ENCODE measurements at places on chromosomes 1 and 21.

- DNase-seq: no peak
Measured at GRCh38 chr1:5566924-5567323, 425.3 kb downstream of the NPHP4 start.

DNA sequence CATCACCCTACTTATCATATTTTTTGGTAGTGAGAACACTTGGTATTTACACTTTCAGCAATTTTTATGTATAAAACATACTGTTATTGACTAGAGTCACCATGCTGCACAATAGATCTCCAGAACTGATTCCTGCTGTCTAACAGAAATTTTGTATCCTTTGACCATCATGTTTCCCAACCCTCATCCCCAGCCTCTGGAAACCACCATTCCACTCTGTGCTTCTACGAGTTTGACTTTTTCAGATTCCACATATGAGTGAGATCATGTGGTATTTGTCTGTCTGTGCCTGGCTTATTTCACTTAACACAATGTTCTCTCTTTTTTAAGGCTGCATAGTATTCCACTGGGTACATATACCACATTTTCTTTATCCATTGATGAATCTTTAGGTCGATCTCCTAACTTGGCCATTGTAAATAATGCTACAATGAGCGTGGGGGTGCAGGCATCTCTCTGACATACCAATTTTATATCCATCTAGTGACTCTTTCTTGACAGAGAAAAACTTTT lies 115.9 kb upstream of the RUNX1 start:
- DNase-seq: no peak

DNA sequence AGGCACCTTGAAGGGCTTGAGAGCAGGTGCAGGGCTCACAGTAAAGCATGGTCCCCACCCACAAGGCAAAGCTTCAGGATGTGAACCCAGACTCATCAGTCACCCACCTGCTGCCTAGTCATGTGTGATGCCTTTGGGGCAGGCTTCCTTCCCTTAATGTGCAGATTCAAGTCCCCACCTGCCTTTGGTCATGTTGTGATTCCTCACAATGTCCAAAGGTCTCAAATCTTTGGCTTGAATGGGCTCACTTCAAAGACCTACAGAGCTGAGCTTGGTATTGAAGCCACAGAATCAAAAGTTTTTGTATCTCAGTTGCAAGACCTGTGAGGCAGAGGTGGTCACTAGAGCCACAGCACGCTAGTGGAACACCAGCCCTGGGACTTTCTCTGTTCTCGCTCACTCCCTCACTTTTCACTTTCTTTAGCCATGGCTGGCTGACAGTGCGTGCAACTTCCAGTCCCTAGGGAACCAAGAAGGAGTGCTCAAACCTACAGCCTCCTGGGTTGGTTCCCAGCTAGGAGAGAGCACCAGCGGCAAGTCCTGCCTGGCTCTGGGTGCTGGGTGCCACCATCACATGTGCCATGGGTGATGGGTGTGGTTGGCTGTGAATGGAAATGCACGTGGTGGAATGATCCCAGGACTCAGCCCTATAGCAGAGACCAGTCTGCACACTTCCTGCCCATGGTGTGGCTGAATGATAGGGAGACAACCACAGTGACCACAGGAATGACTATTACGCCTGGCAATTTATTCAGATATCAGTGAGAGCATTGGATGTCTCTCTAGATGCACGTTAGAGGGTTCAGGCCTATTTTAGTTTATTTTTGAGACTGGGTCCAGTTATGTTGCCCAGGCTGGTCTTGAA lies 26.4 kb upstream of the CLIC6 start:
- peak; percentile 42 for DNase-seq

DNA sequence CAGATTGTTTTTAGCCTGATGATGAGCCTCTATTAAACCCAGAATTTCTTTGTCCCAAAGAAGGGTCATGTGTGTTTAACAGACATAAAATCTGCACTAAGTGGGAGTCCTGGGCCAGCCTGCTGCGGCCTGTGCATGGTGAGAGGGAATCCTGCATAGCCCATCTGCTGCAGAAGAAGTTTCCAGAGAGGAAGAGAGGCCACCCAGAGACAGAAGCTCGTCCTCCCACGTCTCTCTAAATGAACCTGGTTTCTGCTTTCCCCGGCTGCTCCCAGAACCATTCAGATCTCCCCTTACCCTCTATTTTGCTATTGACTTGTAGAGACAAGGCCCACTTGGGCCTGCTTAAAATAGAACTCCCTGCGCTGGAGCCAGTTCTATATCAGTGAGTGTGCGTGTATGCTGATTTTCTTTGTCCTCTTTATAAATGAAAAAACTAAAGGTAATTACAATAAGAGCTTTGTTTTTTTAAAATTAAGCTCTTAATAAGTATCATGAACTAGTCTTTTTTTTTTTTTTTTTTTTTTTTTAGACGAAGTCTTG lies 142.8 kb upstream of the RAB4A start:
- DNase-seq: no peak

- no peak for DNase-seq
Measured at GRCh38 chr1:204419064-204419403, 7.4 kb upstream of the PPP1R15B start.

All from right atrium auricular region (tissue), 2 donors.